ENCODE measurements at places on chromosomes 2 and 18.

DNA sequence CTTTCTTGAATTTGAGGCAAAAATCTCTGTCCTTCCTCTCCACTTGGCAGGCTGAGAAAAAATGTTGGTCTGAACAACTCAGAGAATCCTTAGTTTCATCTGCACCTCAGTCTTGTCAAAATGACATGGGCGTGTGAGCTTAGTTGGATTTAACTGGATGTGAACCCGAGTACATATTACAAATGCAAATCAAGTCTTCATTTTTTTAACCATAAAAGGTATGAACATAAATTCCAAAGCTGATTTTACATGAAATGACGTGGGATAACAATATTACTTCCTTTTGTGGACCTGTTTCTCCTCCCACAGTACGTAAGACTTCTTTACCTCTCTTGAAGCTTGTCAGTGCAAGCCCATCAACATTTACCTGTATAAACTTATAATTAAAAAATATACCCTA, 32.6 kb upstream of the RND3 start:
- ATAC-seq, result peak; percentile 82

GRCh38 chr18:61612517-61612916, 279.3 kb downstream of the CDH20 start:
- ATAC-seq, result no peak

GRCh38 chr2:176427549-176427948, 158.3 kb downstream of the MTX2 start:
- ATAC-seq, result no peak

GRCh38 chr18:75504469-75504868, 77.0 kb upstream of the SMIM21 start:
- ATAC-seq, result no peak

- no peak for ATAC-seq
These were observed 4.3 kb upstream of the TRPM8 start for GRCh38 chr2:233912691-233913423.

DNA sequence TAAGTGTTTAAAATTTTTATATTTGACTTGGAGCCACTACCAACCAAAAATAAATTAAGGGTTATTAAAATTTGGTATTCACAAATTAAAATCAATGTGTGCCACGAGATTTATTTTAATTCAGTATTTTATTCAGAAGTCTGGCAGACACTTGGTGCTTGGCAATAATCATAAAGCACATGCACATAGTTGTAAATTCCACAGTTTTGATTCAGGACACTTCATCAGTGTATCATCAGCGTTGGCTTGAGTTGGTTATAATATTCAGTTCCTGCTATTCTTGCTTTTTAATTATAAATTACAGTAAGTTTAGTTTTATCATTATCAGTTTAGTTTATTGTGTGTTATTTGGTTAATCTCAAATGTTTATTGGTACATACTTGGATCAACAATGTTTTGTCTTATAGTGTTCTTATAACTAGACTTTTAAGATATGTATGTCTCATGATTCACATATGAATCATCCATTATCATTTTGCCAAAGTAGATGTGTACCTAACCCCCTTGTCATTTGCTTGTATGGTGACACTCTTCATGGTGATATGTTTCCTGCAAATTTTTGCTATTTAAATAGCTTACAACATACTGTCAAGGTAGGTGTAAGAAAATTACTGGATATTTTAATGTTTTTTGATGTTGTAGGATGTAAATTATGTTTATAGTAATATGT, 237.9 kb downstream of the BABAM2 start:
- no peak for ATAC-seq

- no peak for ATAC-seq
These were observed 1518.3 kb downstream of the RPIA start for GRCh38 chr2:90209806-90210205.

DNA sequence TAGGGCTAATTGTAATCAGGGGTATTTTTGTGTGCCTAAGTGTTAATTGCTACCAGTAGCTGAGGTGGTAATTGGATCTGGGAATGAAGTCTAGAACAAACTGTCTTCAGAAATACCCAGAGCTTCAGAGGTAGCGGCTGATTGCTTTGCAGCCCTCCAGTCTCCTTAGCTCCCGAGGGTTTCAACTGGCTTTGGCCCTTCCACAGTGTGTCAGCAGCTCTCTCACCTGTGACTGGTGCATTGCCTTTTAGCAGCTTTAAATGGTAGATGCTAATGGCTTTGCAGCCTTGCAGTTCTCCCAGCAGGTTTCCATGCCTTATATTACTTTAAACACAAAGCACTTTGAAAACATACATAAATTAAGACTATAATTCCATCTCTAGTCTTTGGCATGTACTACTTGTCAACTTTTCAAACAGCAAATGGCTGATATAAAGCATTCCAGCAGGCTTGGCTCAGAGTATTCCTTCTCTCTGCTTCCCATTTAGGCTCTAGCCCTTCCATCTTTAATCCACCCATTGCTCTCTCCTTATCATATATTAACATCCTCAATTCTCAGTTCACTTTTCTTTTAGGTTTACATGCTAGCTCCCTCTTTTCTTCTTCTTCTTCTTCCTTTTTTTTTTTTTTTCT, 156.4 kb upstream of the GALNT13 start:
- no peak for ATAC-seq

- ATAC-seq, result no peak
These were observed 217.4 kb downstream of the KCNE4 start for GRCh38 chr2:223269386-223269785.

GRCh38 chr2:128406736-128407554, 88.3 kb upstream of the HS6ST1 start:
- ATAC-seq, result no peak
